ENCODE measurements at places on chromosomes 5 and 9.
A peak's percentile ranks its signal among the peaks of the same experiment; 100 is the strongest.

GRCh38 chr9:97366889-97367288 is 45.0 kb upstream of the TDRD7 start:
- no peak for DNase-seq

- DNase-seq: no peak
Observed at GRCh38 chr9:134551644-134552348, 89.8 kb upstream of the COL5A1 start.

DNA sequence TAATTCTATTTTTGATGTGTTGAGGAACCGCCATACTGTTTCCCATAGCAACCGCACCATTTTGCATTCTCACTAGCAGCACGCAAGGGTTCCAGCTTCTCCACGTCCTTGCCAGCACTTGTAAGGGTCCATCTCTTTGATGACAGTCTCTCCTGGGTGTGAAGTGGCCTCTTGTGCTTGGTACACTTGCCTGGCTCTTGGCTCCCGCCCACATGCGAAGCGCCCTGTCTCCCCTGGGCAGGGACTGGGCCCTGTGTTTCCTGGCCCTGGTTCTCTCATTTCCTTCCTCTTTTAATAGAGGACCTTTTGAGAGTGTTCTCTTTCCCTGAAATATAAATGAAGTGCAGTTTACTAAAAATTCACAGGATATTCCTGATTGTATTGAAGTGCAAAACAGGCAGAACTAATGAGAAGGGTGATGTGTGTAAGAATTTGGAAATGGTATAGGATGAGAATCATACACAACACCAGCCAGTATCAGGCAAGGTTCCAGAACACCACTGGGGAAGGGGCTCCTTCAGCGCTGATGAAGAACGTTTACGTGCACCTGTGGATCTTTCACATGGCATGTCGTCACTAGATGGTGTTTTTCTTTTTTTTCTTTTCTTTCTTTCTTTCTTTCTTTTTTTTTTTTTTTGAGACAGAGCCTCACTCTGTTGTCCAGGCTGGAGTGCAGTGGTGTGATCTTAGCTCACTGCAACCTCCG is 73.0 kb downstream of the EHMT1 start:
- DNase-seq: no peak

DNA sequence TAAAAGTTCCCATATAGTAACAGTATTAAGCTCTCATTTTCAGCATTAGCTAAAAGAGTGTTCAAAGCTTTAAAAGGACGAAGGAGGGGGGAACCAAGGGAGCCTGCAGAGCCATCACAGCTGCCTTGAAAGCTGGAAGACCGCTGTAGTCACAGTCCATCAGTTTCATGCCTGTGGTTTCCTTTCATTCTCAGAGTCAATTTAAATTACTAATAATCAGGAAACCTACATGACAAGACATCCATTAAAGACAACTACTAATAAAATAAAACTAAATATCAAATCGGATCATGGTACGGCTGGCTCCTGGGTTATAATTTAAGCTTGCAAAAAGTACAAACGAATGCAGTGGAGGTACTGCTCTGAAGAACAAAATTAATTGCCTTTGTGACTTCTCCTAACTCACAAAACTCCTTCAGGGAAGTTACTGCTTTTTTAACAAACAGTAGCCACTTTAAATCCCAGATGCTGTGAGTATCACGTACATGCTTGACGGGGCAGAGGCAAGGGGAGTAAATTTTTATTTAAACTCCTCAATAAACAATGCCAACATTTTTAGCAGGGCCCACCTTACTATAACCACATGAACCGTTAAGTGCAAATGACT is 213.5 kb downstream of the DENND1A start:
- DNase-seq: no peak

DNA sequence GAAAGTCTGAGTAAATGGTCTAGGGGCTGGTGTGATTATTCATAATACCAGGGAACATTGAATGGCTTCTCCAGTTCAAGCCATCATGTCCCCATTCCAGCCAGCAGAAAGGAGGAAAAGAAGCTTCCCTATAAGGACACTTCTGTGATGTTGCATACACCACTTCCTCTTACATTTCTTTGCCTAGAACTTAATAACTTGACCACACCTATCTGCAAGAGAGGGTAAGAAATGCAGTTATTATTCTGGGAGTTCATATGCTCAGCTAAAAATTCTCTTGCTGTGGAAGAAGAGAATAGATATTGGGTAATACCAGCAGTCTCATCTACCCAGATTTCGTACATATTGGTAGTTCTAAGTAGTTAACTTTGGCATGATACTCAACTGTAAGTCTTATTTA is 166.1 kb downstream of the SLC28A3 start:
- DNase-seq: no peak

DNA sequence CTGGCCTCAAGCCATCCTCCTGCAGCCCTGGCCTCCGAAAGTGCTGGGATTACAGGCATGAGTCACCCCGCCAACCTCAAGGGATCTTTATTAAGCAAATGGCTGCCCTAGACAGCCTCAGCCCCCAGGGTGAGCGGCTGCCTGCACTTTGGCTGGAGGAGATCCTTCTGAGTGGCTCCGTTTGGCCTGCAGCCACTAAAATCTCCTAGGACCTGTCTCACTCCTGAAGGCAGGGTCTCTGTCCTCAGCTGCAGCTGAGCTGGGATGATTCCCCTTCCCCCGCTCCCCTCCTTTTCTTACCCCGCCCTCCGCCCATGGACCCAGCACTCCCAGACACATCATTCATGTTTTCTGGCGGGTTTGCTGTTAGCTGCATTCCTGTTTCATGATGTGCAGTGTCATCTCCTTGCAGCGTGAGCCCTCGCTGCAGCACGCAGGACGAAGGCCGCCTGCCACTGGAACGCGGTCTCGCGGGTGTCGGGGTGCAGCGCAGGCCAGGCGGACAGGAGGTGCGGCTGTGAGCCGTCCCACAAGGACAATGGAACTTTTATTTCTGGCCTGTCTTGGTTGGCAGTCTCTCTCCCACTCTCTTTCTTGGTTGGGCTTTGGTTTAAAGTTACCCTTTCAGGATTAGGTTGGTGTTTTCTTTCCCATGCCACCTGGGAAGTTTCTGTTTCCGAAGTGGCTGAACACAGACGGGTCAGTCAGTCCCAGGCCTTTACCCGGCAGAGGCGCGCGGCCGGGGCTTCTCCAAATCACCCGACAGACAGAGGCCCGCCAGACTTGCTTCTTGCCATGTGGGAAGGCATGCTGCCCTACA is 137.1 kb downstream of the FOXD1 start:
- no peak for DNase-seq

DNA sequence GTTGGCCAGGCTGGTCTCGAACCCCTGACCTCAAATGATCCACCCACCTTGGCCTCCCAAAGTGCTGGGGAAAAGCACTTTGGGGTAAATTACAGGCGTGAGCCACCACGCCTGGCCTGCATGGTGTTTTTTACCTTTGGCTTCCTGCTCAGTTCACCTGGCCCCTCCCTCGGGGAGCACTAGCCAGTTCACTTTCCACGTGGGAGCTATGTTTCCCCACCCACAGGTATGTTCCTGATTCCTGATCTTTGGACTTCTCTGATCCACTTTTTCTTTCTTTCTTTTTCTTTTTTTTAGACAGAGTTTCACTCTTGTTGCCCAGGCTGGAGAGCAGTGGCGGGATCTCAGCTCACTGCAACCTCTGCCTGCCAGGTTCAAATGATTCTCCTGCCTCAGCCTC is 15.8 kb downstream of the DAB2IP start:
- DNase-seq: no peak

DNA sequence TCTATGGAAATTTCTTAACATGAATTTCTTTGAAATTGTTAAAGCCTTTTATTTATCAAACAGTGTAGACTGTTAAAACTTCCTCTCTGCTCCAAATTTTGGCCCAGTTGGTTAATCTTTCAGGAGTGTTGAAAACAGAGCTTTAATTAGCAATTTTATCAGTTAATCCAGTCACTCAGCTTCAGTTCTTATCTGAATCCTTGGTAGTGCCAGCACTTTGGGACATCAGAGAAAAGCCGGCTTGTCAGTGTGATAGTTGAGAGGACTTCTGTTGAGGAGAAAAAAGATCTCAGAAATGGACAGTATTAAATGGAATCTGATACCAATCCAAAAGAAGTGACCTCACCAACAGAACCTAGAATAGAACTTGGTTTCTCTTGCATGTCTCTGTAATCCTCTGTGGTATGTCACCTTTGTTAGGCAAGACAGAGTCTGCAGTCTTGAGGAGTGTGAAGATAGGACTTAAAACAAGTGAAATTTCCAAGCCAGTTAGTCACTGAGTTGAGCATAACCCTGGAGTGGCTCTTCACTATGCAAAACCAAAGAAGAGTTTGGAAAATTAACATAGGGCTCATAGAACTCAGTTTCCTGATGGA is 251.8 kb downstream of the NNT start:
- DNase-seq: no peak

- no peak for DNase-seq
Observed at GRCh38 chr5:52449516-52449915, 338.2 kb upstream of the ITGA1 start.

DNA sequence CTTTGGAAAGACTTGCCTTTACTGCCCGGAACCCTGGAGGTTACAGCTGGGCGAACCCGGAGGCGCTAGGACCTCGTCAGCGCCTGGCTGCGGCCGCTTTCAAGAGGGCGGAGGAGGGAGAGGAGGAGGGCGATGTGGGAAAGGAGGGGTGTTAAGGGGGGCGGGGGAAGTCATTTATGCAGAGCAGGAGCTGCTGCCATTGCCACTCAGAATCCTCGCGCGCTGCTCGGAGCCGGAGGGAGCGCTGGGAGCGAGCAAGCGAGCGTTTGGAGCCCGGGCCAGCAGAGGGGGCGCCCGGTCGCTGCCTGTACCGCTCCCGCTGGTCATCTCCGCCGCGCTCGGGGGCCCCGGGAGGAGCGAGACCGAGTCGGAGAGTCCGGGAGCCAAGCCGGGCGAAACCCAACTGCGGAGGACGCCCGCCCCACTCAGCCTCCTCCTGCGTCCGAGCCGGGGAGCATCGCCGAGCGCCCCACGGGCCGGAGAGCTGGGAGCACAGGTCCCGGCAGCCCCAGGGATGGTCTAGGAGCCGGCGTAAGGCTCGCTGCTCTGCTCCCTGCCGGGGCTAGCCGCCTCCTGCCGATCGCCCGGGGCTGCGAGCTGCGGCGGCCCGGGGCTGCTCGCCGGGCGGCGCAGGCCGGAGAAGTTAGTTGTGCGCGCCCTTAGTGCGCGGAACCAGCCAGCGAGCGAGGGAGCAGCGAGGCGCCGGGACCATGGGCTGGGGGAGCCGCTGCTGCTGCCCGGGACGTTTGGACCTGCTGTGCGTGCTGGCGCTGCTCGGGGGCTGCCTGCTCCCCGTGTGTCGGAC is at the start of gene PCSK5:
Gene PCSK5, plus strand, starts transcription at position 202 of the 805 bp plus-strand sequence. Its CDS starts 509 bp downstream, at position 711.
- DNase-seq: peak; percentile 91

GRCh38 chr5:180170810-180171567 is 38.0 kb downstream of the RASGEF1C start:
- no peak for DNase-seq

GRCh38 chr5:177370488-177371119 is 12.9 kb downstream of the RGS14 start:
- peak; percentile 89 for DNase-seq

DNA sequence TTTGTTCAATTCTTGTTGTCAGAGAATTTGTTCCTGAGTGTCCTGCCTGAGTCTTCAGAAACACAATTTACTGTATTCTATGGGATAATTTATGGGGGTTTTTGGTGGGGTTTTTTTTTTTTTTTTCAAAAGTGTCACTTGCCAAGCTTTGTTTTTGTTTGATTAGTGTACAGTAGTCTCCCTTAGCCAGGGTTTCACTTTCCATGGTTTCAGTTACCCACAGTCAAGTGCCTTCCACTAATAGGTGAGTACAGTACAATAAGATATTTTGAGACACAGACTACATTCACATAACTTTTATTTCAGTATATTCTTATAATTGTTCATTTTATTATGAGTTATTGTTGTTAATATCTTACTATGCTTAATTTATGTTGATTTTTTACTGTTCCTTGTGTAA is 25.0 kb upstream of the AUH start:
- DNase-seq: no peak

GRCh38 chr5:91998774-91999173 is 615.7 kb upstream of the ARRDC3 start:
- DNase-seq: no peak

GRCh38 chr5:36861871-36862270 is 14.7 kb upstream of the NIPBL start:
- DNase-seq: no peak

DNA sequence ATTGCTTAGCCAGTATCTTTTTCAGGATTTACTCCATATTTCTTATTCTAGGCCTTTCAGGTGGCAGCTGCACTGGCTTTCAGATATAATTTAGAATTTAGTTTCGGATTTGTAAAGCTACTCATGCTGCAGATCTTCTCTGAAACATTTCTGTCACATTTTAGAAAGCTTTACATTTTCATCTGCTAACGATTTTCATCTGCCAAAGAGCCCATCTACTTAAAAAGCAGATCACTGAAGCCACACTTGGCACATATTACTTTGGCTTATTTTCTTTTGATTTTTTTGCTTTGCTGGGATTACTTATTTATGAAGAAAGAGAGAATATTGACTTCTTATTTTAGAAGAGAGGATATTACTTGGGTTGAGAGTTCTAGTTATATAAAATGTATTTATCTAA is 98.2 kb downstream of the GHR start:
- no peak for DNase-seq

GRCh38 chr9:85717220-85717619 is 24.5 kb downstream of the AGTPBP1 start:
- DNase-seq: no peak

DNA sequence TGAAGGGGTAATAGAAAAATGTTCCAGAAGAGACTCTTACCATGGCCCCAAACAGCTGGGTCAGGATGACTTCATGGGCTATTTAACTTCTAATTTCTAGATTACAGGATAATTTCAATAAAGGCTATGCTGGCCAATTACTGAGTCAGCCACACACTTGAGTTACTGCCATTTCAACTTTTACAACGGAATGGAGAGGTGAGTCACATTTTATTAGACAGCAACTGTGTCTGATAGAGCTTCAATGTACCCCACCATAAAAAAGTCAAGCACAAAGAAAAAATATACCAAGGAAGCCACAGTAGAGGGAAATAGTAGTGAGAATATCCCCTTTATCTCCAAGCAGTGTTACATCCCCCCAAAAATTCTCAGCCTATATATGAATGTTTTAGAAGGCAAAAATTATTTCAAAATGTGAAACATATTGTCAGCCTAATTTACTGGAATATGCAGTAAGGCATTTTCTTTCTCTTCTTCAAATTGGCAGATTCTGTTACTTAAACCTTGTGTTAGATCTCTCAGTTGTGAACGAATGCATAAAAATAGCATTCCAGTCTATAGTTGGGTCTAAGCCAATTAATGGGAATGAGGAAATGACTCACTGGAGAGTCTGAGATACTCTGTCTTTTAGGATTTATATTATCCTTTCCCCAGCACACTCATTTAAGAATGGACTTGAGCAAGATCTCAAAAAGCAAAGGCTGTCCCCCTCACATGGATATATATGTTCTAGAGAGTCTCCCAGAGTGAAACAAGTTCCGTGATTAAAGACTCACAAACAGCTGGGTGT is 47.1 kb upstream of the RAI14 start:
- DNase-seq: no peak

GRCh38 chr5:68443091-68443490 is 227.5 kb downstream of the PIK3R1 start:
- DNase-seq: no peak

- DNase-seq: no peak
Observed at GRCh38 chr5:176644294-176644693, 3.0 kb upstream of the TSPAN17 start.

GRCh38 chr9:76810377-76810957 is 46.2 kb downstream of the PCA3 start:
- DNase-seq: peak; percentile 68

- DNase-seq: no peak
Observed at GRCh38 chr5:121885630-121886029, 33.9 kb downstream of the FTMT start.
